ENCODE measurements at places on chromosomes 12 and 14.

DNA sequence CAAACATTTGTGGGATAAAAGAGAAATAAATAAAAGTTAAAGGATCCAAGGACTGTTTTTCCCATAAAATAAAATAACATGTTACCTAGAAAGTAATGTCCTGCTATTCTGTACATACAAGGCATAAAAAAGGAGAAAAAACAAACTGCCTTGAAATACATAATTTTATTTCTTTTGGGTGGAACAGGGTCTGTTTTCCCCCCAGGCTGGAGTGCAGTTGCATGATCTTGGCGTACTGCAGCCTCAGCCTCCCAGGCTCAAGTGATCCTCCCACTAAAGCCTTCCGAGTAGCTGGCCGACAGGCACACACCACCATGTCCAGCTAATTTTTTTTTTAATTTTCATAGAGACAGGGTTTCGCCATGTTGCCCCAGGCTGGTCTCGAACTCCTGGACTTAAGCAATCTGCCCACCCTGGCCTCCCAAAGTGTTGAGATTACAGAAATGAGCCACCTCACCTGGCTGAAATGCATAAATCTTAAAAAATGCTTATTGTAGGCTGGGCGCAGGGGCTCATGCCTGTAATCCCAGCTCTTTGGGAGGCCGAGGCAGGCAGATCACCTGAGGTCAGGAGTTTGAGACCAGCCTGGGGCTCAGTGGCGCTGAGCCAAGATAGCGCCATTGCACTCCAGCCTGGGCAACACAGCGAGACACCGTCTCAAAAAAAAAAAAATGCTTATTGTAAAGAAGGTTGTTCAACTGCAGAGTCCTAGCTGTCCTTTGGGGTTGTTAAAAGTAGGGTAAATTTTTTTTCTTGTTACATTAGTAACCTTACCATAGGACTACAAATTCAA is 4.1 kb upstream of the TUBA1C start:
- DNase-seq: no peak

GRCh38 chr12:106889326-106889725 is 66.4 kb upstream of the TMEM263 start:
- no peak for DNase-seq

DNA sequence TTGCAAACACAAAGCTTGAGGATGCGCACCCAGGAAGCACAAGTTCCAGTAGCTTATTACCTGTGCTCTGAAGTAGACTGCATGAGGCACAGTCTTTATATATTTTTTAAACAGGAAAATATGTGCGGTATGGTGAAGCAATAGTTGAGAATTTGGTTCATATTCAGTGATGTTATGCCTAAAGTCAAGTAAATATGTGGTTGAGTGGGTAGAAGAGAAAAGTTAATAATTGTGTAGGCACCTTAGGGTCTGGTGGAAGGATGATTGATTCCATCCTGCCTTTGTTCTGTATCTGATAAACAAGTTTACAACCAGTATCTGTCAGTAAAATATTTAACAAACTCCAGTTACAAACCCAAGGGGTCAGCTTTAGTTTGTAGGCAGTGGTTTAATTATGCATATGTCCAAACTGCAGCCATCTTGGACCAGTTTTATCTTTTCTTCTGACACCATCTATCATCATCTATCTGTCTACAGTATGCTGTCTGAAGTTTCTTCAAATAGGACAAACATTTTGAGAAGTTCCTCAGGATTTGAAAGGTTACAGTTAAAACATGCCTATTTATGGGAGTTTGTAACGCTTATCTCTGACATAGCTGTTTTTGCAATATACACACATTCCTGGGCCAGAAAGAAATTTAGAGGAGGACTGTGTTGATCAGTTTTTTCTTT is 10.8 kb downstream of the SINHCAF start:
- no peak for DNase-seq

GRCh38 chr12:123522164-123522563 is 11.4 kb downstream of the RILPL1 start:
- no peak for DNase-seq

DNA sequence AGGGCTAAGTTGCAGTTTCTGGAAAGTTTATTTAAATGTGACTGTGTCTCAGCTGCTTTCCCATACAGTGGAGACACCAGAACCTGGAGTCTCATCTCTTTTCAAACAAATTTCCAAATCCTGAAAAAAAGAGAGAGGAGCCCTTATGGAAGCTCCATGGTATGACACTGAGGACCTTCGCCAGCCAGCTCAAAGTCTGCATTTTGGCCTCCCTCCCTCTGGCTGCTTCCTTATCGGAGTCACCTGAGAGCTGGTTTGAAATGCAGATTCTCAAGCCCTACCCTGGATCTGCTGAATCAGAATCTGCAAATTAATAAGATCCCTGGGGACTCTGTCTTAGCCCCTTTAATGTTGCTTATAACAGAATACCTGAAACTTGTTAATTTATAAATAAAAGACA is 21.7 kb upstream of the JDP2 start:
- no peak for DNase-seq

DNA sequence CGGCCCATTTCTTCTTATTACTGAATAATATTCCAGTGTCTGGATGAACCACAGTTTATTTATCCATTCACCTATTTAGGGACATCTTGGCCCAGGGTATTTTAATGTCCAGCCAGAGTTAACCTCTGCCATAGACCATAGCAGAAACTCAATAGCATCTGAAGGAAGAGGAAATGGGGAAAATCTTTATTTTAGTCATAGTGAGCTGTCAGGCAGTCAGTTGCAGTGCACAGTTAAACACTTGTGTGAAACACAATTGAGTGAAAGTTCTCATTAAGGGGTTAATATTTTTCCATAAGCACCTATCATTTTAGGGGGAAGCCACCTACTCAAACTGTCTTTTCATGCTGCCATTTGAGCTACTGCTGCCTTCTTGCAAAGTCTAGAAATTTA is 197.3 kb upstream of the PPFIA2 start:
- DNase-seq: no peak

GRCh38 chr14:58873228-58873953 is 235.6 kb downstream of the DACT1 start:
- no peak for DNase-seq

Measured in activated CD4-positive, CD25-positive, alpha-beta regulatory T cell (primary cell).